ENCODE measurements at places on chromosomes 6 and 20.
A peak's percentile ranks its signal among the peaks of the same experiment; 100 is the strongest.

- no peak for DNase-seq
Observed at GRCh38 chr6:145147559-145147958, 587.8 kb downstream of the EPM2A start.

DNA sequence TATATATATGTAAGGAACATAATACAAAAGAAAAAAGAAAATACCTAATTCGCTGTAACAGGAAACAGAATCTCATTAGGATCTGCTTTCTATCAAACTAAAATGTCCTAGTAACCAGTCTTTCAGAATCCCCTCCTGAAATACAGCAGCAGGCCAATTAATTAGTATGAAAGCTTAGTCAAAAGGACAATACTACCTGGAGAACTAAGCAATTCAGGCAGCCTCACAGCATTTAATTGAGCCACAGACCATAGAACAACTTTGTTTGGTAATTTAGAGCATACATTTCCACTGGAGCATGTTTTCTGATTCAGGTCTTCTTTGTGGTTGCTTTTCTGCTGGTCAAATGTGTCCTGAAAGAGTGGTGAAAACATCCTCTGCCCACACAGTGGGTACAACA, 516.0 kb downstream of the LMBRD1 start:
- DNase-seq: no peak

DNA sequence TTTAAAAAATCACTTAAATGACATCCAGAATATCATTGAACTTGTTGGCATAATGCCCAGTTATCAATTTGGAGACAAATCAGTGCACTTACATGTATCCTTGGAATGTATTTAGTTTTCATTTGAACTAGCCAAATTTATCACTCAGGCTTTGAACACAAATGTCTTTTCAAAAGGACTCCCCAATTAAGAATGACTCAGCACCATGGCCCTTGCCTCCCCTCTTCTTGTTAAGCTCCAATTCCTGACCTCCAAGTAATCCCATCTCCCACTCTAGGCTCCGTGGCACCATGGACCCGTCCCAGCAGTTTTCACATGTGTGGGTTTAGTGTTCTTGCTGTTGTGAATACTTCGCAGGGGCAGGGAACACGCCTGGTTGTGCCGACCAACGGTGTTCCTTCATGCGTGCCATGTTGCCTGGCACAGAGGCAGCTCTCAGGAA, 2.7 kb downstream of the AKAP12 start:
- DNase-seq: no peak

DNA sequence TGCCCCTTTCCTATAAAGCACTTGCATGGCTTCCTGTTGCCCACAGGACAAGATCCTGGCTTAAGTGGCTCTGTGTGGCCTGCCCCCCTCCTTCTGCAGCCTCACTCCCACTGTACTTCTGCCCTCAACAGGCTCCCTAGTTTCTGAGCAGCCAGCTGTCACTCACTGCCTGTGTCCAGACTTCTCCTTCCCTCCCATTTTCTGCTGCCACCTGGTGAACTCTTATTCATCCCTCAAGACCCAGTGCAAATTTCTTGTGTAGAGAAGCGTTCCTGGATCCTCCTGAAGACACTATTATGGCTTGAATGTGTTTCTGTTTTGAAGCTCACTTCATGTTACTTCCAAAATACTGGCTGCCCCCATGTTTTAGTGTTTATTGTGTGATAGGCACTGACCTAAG, 26.5 kb downstream of the SNPH start:
- DNase-seq: no peak

DNA sequence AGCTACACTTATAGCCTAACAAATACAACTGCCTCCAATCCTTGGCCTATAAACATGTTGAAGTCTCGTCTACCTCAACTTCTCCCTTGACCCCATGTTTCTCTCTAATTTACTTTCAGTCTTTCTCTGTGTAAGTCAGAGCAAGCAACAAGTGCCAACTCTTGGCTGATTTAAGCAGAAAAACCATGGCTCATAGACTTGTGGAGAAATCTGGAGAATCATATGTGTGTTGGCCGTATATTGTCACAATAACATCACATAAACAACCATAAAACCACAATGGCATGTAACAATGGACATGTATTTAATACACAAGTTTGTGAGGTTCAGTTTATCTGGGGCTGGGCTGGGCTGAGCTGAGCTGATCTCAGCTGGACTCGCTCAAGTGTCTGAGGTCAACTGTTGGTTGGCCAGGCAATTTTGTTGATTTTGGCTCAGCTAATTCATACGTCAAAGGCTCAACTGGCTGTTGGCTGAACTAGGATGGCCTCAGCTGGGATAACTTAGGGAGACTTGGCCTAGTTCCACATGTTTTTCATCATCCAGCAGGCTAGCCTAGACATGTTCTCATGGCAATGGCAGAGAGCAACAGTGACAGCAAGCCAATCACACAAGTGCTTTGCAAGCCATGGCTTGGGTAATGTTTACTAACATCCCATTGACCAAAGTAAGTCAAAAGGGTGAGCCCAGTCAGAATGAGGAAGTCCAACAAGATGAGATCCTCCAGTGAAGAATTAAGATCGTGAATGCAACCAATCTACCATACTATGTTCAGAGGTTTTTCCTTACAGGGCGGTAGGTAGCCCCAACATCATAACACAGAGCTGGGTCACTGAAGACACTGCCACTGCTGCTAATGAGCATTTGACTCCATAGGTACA, 12.9 kb upstream of the TBC1D22B start:
- DNase-seq: peak; percentile 87

- no peak for DNase-seq
Observed at GRCh38 chr6:28597217-28597835, 71.6 kb downstream of the GPX5 start.

DNA sequence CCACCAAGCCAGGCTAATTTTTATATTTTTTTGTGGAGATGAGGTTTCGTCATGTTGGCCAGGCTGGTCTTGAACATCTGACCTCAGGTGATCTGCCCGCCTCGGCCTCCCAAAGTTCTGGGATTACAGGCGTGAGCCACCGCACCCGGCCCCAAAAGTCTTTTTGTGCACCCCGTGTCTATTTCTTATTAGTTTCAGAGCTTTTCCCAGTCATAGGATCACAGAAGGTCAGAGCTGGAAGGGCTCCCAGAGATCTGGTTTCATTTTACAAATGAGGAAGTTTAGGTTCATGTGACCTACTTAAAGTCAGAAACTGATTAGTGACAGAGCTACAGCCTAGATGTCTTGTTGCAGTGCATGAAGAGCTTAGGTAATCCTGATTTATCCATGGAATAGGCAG, 1.6 kb upstream of the OGFRL1 start:
- no peak for DNase-seq

GRCh38 chr6:133674661-133675060, 214.3 kb upstream of the TCF21 start:
- no peak for DNase-seq

DNA sequence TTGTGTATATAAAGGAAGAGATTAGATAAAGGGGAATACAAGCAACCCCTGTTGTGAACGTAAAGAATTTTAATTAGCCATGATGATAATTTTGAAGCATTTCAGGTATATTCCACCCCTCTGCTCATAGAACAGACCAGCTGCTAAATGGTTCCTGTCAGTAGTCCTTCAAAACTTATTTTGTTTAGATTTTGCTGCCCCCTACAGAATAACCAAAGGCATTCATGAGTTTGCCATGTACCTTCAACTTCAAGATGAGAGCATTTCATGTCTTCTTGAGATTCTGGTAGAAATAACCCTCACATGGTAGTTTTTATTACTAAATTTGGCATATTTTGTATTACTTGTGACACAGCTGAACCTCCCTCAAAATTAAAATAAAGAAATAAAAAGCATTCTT, 1586.7 kb downstream of the HACE1 start:
- DNase-seq: peak; percentile 3

GRCh38 chr20:1800180-1800579, 95.0 kb upstream of the SIRPA start:
- DNase-seq: no peak

GRCh38 chr6:13988049-13988738, 63.4 kb downstream of the RNF182 start:
- no peak for DNase-seq

GRCh38 chr6:157539421-157539822, 158.4 kb downstream of the ZDHHC14 start:
- DNase-seq: no peak

DNA sequence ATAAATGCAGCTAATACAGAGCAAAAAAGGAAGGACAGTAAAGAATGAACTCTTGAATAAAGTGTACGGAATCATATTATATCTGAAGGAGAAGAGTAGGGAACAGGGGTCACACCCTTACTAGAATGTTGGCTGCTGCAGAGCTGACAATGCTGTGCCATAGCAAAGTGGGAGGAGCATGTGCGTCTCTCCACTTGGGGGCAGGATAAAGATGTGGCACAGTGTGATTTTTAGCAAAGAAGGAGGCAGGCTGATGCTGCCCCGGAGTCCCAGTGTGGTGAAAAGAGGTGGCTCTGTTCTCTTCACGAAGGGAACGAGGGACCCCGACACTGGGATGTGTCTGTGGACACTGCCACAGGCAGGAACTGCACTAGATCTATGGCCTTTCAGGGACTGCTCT, 67.5 kb downstream of the INSM1 start:
- DNase-seq: no peak

- DNase-seq: no peak
Observed at GRCh38 chr6:29008089-29008488, 3.0 kb upstream of the ZNF311 start.

DNA sequence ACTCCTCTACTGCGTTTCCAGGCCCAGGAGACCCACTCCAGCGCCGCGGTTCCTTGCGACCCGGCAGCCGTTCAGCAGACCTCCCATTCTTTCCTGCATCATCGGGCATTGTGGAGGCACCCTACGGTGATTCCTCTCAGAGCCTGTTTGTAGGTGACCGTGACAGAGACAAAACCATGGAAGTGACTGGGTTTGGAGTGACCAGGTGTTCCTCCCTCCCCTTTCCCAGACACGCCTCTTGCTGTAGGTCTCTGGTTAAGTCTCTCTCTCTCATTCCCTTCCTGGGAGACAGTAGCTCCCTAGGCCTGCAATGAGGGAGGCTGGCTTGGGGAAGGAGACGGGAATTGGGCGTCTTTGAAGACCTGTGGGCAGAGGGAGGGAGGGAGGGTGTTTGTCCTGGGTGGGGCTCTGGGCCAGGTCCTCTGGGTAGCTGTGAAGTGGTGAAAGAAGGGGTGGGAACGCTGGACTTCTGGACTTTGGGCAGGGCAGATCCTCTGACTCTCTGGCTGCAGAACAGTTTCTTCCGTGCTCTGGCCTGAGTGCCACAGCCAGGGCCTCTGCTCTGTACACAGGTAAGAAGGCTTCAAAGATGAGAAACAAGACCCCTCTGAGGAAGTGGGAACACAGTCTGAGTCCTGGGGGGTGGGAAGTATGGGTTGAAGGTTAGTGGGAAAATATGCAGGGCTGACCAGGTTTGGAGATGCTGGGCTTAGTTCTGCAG, 763 bp downstream of the KLC4 start:
- no peak for DNase-seq
